GM23248 (cell line): ENCODE measurements at places on chromosomes 6 and 20.
A peak's percentile ranks its signal among the peaks of the same experiment; 100 is the strongest.

DNA sequence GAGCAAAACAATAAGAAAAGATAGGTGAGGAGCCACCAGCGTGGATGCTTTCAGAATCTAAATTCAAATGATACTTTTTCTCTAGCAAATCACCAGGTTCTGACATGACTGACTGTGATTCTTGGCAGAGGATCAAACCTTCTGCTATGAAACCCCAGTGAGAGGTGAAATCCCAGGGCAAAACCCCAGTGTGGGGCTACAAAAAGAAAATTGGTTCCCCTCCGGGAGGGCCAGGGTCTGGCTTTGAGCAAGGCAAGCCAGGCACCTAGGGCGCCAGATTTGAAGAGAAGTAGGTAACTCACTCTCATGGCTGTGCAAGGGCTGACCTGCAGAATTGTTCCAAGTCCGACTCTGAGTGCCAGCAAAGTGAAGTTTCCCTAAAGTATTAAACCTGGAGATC, 20.2 kb upstream of the RALGAPA2 start:
- no peak for DNase-seq

GRCh38 chr6:28206928-28207509, 18.1 kb upstream of the ZSCAN9 start:
- peak; percentile 14 for DNase-seq

DNA sequence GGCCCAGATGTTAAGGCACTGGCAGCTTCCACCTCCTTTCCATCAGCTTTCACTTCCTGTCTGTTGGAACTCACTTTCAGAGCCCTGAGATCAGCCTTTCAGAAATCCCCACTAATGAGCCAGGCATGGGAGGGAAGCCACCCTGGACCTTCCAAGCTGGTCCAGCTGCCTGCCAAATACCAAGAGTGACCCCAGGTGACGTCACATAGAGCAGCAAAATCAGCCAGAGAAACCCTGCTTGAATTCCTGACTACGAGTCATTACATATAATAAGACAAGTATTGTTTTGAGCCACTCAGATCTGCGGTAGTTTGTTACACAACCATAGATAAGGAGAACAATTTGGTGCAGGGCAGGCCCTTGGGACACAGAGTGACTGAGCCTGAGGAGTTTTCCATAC, 556.0 kb upstream of the JAG1 start:
- peak; percentile 96 for DNase-seq

DNA sequence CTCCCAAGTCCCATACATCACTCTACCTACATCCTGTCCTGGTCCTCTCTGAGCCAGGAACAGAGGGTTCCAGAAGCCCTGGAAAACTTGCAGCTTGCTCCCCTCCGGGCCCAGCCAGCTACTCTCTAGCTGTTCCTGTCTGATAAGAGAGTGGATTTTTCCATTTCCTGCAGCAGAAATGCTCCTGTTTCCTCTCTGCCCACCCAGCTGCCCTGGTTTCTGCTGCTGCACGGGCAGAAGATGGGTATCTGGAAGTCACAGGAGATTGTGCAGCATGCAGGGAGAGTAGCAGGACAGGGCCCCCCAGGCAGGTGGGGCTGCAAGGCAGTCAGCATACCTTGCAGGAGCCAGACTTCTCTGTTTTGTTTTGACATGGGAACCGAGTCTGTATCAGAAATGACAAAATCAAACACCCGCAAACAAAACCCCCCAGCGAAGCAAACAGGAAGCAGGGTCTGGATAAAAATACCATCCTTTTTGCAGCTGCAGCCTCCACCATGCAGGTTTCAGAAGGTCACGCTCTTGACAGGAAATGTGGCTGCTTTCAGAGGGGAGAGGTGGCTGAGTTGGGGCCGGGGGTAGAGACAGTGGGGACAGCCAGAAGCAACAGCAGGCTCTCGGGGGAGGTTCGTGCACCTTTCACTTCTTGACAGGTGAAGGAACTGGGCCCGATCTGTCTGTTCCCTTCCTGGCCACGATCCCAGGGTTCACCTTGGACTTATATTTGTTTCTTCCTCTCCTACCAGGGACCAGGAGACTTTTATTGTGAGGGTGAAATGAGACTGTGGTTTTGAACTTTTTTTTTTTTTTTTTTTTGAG, 50.8 kb upstream of the FAM83D start:
- DNase-seq: no peak

DNA sequence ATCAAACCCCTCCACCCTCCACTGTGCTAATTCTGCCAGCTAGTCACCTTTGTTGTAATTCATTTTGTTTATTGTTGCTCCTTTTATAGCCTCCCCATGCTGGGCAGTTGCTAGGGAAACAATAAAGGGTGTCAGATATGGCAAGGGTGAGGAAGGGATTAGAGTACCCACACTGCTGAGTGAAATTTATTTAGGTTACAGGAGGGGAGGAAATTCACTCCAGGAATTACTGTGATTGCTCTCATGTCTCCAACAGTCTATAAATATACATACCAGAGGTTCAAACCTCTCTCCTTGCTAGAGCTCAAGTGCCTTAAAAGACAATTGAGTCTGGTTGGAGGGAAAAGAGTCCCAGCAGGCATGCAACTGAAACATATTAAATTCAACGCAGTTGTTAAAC, 90.6 kb upstream of the ADGRF1 start:
- no peak for DNase-seq

- DNase-seq: peak; percentile 31
These were observed 33.5 kb upstream of the CEP162 start for GRCh38 chr6:84260926-84261325.

DNA sequence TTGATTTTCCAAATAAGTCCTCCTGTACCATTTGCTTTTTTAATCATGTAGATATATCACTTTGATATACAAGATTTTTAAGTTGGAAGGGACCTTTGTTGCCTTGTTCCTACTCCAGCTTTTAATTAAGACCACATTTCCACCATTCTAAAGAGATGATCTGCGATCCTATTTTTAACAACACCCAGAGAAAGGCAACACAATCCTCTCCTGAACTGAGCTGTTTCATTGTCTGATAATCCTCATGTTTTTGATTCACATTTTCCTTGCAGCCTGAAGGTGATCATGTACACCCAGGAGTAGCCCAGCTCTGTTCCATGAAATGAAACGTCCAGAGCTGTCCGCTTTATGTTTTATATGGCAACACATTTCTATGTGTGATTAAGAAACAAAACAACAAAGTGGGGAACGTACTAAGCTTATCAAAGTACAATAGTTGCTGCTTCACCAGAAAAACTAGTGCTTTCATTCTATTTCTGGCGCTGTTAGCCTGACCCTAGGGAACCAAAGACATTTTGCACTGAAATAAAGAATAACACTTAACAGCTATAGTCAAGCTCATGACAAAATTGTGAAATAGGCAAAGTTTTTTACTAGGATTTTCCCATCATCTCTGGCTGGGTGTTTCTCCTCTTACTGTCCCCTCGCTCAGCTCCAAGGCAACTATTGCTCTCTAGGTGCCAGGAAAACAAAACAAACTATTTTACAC, 22.6 kb upstream of the TRAF3IP2 start:
- DNase-seq: peak; percentile 72

GRCh38 chr20:59194023-59194935, 30.7 kb downstream of the ZNF831 start:
- DNase-seq: no peak

- peak; percentile 51 for DNase-seq
These were observed 46.2 kb downstream of the TRAF3IP2 start for GRCh38 chr6:111559188-111560097.

- DNase-seq: peak; percentile 79
These were observed 416 bp downstream of the PTPRK start for GRCh38 chr6:128519931-128520435.

DNA sequence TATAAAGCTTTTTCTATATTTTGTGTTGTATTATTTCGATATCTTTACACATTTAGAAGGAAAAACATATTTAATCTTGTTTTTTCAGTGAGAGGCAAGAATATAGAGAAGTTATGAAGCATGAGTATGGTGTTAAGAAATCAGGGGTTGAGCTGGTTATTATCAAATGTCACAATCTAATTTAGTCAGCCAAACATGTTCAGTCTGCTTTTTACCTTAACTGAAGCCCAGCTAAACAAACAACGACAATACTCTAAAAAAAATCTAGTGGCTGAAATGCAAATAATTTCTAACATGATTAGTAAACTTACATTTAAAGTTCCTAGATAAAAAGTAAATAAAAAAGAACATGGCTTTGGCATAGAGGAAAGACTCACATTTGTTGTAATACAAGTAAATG, 433.8 kb upstream of the NRSN1 start:
- DNase-seq: no peak

DNA sequence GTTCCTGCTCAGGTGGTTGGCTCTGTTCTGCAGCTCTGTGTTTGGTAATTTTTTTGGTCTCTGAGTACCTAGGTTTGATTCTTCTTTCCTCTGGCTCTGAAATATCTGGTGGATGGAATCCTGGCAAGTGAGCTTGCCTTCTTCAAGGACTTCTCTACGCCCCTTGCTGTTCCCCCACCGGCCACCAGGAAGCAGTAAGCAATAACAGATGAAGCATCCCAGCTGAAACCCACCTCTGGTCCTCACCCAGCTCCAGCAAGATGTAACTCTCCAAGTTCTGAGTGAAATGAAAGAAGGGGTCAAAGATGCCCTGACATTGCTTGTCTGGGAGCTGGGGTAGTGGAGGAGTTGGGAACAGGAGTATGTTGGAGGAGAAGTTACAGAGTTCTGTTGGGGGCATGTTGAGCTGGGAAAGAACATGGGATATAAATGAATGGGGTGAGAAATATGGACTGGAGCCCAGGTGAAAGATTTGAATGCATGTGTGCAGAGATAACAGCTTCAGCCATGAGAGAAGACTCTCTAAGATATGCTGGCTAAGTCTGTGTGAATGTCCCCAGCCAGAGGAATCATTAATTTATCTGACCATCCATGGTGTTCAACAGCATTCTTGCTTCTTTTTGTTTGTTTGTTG, 51.3 kb upstream of the GLP1R start:
- DNase-seq: no peak

DNA sequence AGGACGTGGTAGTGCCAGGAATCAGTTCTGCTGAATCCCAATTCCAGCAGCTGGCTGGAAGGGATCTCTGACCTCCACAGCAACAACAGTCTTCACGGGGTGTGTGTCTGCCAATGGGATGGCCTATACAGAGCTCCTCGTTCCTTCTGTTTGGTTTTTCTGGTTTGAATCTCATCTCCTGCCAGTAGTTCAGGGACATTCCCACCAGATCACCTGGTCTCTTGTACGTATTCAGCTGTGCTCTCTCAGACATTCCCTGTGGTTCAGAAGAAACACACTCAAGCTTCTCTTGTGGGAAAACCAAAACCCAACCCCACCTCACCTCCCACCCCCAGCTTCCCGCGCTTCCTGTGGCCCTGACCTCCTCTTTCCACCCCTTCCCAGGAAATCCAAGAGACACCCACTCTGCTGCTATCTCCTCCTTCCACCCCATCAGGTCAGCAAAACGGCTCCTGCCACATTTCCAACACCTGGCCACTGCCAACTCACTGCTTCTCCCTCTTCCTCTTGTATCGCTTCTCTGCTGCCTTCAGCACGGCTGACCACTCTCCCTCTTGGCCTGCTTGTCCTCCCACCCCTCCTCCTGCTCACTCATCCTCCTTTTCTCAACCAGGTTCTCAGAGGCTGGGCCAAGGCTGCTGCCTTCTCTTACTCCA, 63.3 kb upstream of the PTGIS start:
- DNase-seq: no peak

GRCh38 chr6:18081025-18081668, 41.3 kb downstream of the NHLRC1 start:
- no peak for DNase-seq

DNA sequence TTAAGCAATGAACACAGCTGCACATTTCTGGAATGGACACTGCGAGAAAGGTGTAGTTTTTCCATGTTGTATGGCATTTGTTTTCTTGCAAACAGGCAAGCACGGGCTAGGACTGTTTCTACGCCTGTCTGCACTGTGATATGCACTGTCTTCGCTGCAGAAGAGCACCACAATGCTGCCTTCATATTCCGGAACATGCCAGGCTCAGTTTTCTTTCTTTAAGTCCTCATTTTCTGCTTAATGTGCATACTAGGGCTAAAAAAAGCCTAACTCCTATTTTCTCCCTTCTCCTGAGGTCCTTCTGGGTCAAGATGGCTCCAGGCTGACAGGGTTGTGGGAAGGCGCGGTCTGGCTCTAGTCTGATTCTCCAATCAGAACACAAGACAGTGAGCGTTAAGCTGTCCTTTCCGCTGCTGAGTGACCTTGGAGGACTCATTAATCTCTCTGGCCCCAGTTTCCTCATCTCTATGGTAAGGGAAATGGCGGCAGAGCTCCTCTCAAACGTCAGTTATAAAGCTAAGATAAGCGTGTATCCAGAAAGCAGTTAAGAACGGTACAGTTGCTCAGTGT, 379.9 kb downstream of the C6orf118 start:
- no peak for DNase-seq

DNA sequence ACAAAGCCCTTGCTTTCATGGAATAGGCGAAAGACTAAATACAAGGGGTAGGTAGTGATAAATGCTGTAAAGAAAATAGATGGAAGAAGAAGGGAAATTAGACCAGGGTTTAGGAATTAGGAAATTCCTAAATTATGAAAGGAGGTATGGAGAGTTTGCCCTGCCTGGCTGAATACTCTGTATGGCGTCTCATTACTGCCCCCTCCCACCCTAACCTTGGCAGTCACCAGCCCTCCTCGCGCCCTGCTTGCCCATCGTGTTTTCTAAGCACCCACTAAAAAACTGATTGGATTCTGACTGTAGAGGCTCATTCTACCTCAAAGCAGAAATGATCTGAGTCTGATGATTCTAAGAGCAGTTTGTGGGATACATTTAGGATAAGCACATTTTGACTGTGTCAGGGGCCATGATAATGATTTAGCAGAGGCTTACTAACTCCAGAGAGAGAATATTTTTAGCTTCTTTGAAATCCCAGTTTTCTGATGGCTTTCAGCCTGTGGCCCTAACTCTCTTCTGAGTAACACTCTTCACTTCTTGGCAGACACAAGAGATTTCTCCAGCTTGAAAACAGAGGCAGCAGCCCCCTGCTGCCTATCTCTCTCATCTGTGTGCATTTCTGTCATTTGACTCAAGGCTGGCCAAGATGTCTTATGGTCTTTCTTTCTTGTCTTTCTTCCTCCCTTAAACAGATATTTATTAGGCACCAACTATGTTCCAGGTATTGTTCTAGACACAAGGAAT, 1.4 kb upstream of the CHD6 start:
- DNase-seq: peak; percentile 36

DNA sequence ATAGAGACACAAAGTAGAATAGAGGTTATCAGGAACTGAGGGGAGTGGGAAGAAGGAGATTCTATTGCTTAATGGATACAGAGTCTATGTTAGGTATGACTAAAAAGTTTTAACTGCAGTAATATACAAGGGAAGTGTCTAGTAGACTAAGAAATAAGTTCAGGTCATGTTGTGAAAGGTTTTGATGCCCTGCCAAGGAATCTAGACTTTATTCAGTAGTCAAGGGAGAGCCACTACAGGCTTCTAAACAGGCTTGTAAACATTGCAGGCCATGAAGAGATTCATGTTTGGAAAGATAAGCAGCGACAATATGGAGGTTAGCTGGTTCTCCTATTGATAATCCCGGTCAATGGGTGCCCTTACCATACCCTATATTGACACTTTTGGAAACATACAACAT, 352.8 kb upstream of the SOX4 start:
- peak; percentile 26 for DNase-seq

- peak; percentile 98 for DNase-seq
These were observed 39.7 kb downstream of the ANKEF1 start for GRCh38 chr20:10074513-10074912.
